Body of pancreas (tissue), 4 donors: ENCODE measurements at places on chromosomes 3 and 15. TPM values are rescaled to one million over a fixed set of nuclear protein-coding genes. Genes with fewer than 3 reads are reported as not detected.

GRCh38 chr3:183870563-183870962, 14.1 kb downstream of the PARL start:
- DNase-seq: no peak
- peaks cover 12% of the 10 kb centered on the region for H3K4me1 ChIP-seq
- H3K27me3 ChIP-seq: no peaks in the 10 kb centered on the region
- no peak overlapping the region for H3K27ac ChIP-seq
- no peak overlapping the region for H3K4me3 ChIP-seq

DNA sequence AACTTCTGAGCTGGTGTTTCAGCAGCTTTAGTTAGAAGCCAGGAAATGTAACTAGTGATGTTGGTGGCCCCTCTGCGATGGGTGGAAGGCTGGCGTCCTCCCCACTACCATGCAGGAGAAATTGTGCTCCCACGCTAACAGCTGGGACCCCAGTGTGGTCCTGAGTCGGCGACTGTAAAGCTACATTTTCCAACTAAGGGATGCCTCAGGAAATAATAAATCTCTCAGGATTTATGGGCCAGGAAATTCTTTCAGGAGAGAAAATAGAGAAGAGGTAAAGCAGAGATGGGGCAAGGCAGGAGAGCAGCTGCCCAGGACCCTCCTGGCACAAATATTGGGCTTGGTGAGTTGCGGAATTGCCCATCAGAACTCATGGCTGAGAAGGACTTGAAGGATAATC, 186.9 kb downstream of the OPA1 start:
- H3K4me3 ChIP-seq: no peak overlapping the region
- H3K36me3 ChIP-seq: no peaks in the 10 kb centered on the region
- H3K27me3 ChIP-seq: no peaks in the 10 kb centered on the region
- no peak overlapping the region for H3K27ac ChIP-seq
- no peak for DNase-seq

DNA sequence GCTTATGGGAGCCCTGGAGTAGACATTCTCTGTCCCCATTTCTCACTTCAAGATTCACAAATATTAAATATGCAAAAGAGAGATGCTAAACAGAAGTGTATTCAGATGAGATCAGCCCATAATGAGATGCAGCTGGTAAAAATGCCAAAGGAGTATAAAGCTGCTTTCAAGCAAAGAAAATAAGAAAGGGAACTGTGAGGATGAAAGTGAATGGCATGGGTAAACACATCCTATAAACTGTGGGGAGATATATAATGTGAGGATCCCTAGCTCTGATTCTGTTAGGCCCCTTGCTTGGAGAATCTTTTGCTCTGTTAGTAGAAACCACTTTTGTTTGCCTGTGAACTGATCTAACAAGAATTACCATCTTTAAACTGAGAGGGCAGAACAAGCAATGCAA, 396.6 kb downstream of the SOX2 start:
- no peaks in the 10 kb centered on the region for H3K36me3 ChIP-seq
- H3K27me3 ChIP-seq: no peaks in the 10 kb centered on the region
- DNase-seq: no peak
- H3K27ac ChIP-seq: no peak overlapping the region
- H3K4me3 ChIP-seq: no peak overlapping the region

DNA sequence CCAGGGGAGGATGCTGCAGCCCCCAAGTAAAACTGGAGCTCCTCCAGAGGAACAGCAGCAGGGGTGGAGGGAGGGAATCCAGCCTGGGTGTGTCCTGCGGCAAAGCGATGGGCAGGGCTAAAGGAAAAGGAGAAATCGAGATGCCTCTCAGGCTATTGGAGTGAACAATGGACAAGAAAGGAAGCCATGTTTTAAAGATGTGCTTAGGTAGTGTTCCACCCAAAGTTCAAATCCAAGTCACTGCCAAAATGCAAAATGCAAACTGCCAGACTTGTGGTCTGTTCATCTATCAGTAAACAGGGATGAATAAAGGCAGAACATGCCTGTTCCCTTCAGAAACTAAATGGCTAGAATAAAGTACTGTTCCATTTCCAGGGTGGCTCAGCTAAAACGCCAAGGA, 197.5 kb upstream of the NSMCE3 start:
- H3K4me1 ChIP-seq: peaks cover 11% of the 10 kb centered on the region
- H3K36me3 ChIP-seq: no peaks in the 10 kb centered on the region
- DNase-seq: no peak

GRCh38 chr15:81069356-81069755, 64.7 kb upstream of the CFAP161 start:
- H3K27ac ChIP-seq: no peak overlapping the region
- H3K27me3 ChIP-seq: no peaks in the 10 kb centered on the region
- no peaks in the 10 kb centered on the region for H3K36me3 ChIP-seq

- no peaks in the 10 kb centered on the region for H3K27me3 ChIP-seq
- no peaks in the 10 kb centered on the region for H3K4me1 ChIP-seq
- DNase-seq: no peak
- H3K4me3 ChIP-seq: no peak overlapping the region
Measured at GRCh38 chr3:170494766-170495165, 76.1 kb downstream of the CLDN11 start.

DNA sequence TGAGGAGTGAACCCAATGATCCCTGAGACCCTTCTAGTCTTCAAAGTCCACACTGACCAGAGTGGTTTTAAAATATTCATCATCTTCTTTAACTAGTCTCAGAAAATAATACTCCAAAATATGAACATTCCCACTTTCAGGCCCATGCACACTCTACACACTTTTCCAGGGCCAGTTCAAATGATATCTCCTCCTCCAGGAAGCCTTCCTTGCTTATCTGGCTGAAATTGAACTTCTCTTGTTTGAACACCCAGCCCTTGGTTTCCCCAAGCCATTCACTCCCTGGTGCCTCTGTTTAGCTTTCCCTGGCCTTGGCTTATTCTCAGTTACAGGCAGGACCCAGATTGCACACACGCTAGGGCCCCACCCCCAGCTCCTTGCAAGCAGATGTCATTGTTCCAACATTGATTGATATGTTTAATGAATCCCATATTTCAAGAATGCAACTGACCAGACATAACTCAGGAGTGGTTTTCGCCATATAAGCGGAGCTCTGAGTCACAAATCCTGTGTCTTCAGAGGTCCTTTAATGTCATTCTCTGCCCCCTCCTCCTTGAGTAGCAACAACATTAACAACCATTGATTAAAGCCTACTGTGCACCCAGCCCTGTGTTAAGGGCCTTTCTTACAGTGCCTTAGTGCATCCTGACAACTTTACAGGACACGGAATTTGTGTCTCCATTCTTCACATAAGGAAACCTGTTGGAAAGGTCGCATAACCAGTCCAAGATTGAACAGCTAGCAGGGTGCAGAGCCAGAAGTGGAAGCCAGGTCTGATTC, 2.1 kb downstream of the ITGA11 start:
- H3K27me3 ChIP-seq: peaks cover 11% of the 10 kb centered on the region
- no peak overlapping the region for H3K27ac ChIP-seq
- H3K4me3 ChIP-seq: no peak overlapping the region
- H3K36me3 ChIP-seq: no peaks in the 10 kb centered on the region

DNA sequence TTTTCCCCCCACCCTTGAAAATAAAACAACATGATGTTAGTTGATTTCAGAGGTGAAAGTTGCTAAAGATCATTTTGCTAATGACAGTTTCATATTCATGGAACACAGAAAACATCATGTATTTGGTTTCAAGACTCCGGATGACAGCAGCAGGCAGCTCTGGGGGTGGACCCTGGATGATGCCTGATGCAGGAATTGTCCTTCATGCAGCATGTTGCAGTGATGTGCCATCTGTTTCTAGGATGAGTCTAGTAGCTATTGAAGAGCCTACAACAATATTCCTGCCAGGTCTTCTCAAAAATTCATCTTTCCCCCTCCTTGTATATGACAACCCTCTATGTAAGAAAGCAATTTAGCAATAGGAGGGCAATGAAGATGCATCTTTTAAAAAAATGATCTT, 108.3 kb downstream of the SV2B start:
- H3K4me1 ChIP-seq: peaks cover 9% of the 10 kb centered on the region
- DNase-seq: no peak
- H3K27me3 ChIP-seq: no peaks in the 10 kb centered on the region
- H3K27ac ChIP-seq: no peak overlapping the region
- no peaks in the 10 kb centered on the region for H3K36me3 ChIP-seq
- H3K4me3 ChIP-seq: no peak overlapping the region

DNA sequence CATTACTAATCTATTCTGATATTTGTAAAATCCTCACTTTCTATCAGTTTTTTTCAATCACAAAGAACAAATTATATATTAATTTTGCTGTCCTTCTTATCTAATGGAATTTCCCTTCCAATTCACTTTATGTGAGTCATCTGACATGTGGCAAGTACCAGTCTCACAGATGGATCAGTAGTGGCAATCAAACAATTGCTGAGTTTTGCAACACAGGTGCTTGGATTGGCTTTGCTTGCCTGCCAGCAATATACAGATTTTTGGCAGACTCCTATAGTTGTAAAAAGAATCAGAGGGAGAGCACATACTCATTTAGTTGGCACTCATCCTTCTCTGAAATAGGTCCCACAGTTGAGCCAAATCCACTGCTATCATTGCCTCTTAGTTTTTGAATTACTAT, 83.7 kb downstream of the BCHE start:
- H3K36me3 ChIP-seq: no peaks in the 10 kb centered on the region
- no peaks in the 10 kb centered on the region for H3K27me3 ChIP-seq
- no peak overlapping the region for H3K4me3 ChIP-seq

DNA sequence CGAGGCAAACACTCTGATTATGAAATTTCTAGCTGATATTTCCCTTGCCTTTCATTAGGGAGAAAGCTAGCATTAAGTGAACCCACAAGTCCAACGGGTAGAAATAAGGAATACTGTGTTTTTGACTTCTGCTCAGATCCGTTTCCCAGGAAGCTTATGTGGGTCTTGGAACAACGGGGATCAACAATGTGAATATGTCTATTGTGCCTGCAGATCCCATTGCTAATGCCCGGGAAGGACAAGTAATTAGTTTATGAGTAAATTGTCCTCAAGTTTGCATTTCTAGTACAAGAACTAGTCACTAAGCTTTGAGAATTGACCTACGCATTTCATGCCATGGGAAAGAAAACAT, 236.4 kb downstream of the UACA start:
- H3K27ac ChIP-seq: no peak overlapping the region
- DNase-seq: no peak
- H3K36me3 ChIP-seq: no peaks in the 10 kb centered on the region
- no peaks in the 10 kb centered on the region for H3K4me1 ChIP-seq
- H3K27me3 ChIP-seq: no peaks in the 10 kb centered on the region

The KATNBL1 gene
- total RNA-seq: 45.8 TPM

The C15orf39 gene
- total RNA-seq: 30.3 TPM

The RGMA gene
- total RNA-seq: 9.2 TPM

The C3orf20 gene
- total RNA-seq: not detected

The SLC22A14 gene
- total RNA-seq: not detected

The TM4SF18 gene
- total RNA-seq: 13.2 TPM

The HDAC11 gene
- 13.8 TPM for total RNA-seq
